Kidney capillary endothelial cell (primary cell): ENCODE measurements at places on chromosomes 6 and 20.

DNA sequence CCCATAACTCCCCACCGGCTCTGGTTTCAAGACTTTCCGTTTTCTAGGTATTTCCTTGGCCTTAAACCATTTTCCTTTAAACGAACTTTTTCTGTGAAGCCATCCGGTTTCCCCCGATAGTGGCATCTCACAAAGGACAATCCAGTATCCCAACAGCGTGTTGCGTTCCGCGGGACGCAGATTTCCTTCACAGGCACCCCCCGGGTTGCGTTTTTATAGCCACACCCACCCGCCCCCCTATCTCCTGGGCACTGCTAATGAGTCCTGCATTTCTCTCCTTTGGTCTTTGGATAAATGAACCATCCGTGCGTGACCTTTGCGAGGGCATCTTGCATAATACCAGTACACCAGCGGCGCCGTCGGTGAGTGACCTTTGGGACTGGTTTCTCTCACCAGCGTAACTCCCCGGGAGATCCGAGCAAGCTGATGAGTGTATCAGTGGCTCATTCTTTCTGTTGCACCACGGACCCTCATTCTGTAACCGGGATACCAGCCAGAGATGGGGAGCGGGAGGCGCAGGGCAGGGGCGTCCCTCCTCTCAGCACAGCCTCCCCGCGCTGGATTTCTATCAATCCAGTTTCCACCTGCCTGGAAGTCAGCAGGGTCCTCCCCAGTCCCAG is 586 bp upstream of the NQO2 start:
- DNase-seq, result no peak

GRCh38 chr20:21521596-21522480 is 8.0 kb upstream of the NKX2-2 start:
- no peak for DNase-seq

DNA sequence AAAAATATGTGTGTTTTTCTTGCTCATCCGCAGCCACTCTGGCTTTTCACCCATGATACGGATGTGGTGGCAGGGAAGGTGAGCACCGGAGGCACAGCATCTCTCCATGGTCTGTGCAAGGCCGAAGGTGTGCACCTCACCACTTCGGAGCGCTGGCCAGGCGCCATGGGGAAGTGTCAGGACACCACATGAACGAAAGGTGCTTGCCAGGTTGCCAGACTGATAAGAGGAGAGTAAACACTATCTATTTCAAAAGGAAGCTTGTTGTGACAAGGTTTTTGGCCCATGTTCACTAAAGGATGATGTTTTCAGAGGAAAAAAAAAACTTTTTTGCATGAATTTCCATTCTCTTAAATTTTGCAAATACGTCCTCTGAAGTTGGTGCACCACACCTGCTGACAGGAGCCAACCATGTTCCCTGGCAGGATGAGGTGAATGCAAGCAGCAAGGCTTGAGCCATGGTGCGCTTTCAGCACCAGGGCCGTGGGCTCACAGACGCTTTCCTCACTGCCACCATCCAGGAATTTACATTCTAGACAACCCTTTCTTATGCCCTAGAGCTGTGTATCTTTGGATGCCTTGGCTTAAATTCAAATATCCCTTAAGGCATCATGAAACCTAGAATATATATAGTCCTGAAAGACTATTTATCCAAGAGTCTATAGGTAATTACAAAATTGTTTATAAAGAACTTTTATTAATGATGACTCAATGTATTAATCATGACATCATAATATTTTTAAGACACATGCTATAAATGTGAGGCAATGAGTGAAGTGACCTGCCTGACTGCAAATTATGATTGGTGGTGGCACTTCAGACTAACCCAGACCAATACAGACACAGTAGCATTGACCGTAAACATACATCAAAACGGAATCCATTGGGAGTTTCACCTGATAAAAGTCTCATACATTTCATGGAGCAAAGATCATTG is 234.5 kb downstream of the TFAP2A start:
- no peak for DNase-seq

DNA sequence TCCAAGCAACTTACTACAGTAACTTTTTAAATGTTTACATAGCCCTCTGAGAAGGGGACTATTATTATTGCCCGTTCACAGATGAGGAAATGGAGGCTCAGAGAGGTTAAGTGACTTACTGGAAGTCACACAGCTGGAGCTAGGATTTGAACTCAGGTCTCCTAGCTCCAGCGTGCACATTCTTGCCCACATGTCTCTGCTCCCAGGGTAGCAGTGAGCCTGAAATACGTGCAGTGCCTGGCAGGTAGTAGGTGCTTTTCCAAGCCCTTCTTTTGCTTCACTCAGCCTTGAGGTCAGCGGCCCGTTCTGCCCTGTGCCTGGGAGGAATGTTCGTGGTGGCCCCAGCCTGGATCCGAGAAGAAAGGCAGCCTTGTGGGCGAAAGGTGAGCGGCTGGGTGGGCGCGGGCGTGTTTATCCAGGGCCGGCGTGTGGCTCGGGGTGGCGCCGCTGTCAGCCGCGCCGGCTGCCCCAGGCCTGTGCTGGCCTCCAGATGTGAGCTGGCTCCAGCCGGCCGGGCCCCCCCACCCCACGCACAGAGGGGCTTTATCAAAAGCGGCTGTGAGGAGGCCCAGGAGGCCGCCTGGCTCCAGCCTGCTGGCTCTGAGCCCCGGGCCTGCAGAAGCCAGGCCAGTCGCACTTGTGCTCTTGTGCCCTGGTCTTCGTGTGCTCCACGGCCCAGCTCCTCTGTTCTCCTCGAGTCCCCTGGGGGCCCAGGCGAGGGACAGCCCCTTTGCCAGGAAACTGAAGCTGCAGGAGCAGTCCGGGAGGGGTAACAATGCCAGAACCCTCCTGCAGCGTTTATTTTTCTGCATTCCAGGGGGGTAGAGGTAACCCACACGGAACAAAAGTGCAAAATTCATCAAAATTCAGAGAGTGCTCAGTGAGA is 58.1 kb downstream of the UBE2V1 start:
- no peak for DNase-seq

GRCh38 chr6:28901831-28902230 is 22.0 kb downstream of the TRIM27 start:
- DNase-seq, result no peak

- no peak for DNase-seq
Observed at GRCh38 chr6:147585256-147585655, 76.8 kb downstream of the SAMD5 start.

GRCh38 chr20:38060536-38060935 is 27.0 kb downstream of the RPRD1B start:
- DNase-seq, result no peak

GRCh38 chr6:113161018-113161315 is 696.2 kb upstream of the MARCKS start:
- no peak for DNase-seq
